ENCODE measurements at places on chromosomes 12 and 14.

DNA sequence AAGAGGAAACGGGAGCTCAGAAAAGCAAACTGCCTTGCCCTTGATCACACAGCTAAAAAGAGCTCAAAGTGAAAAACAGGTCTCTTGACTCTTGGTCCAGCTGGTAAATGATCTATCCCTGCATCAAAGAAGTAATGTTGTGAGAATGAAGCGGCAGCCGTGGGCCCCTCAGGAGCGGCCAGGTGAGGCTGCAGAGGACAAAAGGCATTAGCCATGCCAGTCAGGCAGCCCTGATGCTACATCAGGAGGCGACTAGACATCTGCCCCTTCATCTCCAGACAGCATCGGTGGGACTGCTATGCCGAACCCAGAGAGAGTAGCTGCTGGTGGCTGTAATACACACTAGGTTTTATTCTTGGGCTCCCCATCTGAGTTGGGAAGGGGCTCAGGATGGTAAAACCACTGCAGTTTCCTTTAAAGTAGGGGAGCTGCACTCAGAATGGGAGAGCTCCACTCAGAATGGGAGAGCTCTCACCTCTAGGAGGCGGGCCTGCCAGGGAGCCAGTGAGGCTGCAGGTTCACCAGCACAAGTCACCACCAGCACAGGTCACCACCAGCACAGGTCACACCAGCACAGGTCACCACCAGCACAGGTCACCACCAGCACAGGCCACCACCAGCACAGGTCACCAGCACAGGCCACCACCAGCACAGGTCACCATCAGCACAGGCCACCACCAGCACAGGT is 120.1 kb downstream of the TSPAN9 start:
- no peak for DNase-seq

DNA sequence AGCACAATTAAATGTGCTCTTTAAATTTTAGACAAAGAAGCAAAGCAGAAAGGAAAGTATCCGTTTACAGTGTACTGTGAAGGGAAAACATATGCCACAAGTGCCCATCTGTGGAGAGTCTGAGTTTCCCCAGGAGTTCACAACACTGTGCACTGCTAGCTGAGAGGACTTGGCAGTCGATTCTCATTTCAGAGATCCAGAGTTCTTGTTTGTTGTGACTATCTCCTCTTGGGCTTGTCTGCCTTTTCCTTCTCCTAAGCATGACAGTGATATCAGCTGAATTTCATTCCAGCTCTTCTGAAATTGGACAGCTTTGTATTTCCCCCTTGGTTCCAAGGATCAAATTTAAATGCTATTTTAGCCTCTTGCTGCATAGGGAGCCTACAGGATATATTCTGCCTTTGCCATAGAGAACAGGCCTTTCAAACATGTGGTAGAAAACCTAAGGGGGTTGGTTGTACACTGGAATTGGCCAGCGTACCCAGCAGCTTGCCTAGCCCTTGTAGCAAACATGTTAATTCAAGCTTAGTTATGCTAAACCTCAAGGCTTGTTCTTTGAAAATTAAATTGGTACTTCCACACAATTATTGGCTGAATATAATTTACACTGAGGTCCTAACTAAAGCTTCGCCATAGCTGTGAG is 259.2 kb upstream of the NOVA1 start:
- DNase-seq, result no peak

GRCh38 chr14:95196268-95196667 is 38.9 kb upstream of the DICER1 start:
- DNase-seq, result no peak

- DNase-seq, result no peak
These were observed 34.4 kb downstream of the WBP11 start for GRCh38 chr12:14768823-14769405.

DNA sequence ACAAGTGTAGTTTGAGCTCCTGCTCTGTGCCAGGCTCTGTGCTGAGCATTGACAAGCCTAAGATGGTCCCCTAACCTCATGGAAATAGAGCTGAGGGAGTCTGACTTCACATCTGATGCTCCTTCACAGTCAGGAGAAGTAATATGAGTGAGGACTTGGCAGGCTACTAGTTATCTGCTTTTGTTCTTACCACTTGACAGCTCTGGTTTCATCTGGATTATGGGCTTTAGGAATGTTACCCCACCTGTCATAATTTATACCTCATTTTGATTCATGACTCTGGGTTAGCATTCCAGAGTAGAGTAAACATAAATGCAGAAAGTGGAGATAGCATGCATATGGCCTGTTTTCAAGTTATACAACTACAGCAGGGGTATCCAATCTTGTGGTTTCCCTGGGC is 40.5 kb downstream of the ATP6V1D start:
- no peak for DNase-seq

- DNase-seq, result no peak
These were observed 46.3 kb downstream of the PTPRQ start for GRCh38 chr12:80490329-80490728.

GRCh38 chr12:48767521-48767920 is 21.4 kb downstream of the ADCY6 start:
- DNase-seq, result no peak

DNA sequence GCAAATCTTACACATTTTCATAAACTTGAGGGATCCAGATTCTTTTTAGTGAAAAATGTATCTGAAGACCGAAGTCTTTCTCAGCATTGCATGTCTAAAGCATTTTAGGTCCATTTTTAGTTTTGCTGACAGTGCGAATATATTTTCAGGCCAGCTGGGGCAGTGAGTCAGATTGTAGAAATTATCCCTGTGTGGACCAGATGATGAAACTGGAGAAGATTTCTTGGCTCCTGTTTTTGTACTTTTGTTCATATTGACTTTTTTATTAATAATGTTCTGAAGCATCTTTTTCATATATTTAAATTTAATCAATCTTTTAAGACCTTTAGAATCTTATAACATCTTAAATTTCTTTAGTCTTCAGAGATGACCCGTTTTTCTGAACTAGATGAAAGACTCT is 173.1 kb downstream of the FLRT2 start:
- DNase-seq, result no peak

GRCh38 chr12:93167841-93168492 is 209.8 kb upstream of the NUDT4 start:
- no peak for DNase-seq

- DNase-seq, result no peak
These were observed 61.6 kb upstream of the ZFP36L1 start for GRCh38 chr14:68854421-68854820.

GRCh38 chr12:93727195-93727811 is 50.1 kb downstream of the CRADD start:
- no peak for DNase-seq

GRCh38 chr14:83744224-83744623 is 1785.7 kb upstream of the FLRT2 start:
- no peak for DNase-seq

DNA sequence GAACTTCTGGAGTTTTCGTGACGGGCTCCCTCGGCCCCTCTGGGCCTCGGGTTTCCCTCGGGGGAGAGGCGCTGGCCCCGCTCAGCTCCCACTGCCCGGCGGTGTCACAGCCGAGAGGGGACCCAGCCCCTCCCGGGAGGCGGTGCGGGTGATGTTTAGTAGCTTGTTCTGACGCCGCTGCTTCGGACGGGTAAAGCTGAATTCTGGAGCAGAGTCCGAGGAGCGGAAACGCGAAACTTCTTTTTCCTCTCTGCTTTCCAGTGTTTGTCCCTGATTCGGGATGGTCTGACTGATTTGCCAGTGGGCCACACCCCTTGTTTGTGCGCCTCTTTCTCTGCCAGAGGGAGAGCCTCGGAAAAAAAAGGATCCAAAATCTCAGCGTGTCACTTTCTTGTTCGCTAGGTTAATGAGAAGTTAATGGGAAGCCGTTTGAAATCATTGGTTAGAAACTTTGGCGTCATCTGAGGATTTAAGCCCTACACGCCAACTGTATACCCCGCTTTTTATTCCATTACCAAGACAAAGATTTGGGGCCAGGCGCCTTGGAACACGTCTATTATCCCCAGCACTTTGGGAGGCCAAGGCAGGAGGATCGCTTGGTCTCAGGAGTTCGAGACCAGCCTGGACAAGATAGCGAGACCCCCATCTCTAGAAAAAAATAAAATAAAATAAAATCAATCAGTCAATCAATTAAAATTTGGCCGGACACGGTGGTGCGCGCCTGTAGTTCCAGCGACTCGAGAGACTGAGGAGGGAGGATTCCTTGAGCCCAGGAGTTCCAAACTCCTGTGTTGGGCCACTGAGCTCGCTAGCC is 756 bp downstream of the TULP3 start:
- DNase-seq, result peak; percentile 39

GRCh38 chr12:29589286-29589820 is 91.9 kb upstream of the OVCH1 start:
- DNase-seq, result no peak

DNA sequence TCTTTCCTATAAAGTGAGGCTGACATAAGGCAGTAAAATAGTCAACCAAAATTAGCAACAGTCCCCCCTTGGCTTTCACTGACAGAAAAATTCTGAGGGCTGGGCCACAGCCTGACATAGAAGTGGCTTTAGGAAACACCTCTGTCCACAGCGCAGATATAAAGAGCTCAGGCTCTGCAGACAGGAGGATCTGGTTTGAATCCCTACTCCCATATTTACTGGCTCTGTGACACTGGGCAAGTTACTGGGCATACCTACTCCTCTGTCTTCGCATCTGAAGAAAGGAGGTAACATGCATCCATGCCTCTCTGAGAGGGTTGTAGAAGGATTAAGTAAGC is 95.3 kb downstream of the STXBP6 start:
- no peak for DNase-seq

DNA sequence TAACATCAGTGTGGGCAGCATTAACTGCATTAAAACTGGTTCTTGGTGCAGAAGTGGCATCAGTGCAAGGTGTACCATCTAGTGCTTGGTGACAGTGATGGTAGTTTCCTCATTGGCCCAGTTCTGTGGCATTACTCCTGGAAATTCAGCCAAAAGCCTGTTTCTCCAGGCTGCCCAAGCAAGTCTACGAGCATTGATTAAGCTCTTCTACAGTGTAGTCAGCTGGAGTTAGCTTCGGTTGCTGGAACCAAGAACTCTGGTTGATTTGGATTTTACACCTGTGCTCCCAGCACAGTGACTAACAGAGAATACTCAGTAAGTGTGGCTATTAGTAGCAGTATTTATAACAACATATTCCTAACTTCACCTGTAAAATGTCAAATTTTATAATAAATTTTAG is 84.9 kb upstream of the ZDHHC17 start:
- no peak for DNase-seq

DNA sequence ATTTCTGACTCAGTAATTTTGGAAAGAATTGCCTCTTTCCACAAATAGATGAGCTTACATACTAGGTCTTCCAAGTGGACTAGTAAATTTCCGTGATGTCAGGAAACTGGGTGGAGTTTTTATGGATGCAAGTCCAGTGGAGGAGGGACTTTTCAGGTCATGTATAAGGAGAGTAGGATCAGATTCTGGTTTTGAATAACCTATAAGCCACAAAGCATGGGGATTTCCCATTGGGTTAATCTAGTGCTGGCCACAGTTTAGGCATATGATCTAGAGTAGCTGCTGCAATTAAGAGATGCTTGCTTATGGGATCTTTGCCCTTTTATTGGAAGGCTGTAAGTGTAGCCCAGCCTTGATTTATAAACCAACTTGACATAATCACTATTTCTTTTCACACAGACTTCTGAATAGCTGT is 33.8 kb downstream of the STK38L start:
- no peak for DNase-seq

GRCh38 chr12:91140026-91140931 is 29.0 kb upstream of the LUM start:
- DNase-seq, result no peak

GRCh38 chr14:73492670-73493069 is 1.9 kb downstream of the RIOX1 start:
- DNase-seq, result no peak

DNA sequence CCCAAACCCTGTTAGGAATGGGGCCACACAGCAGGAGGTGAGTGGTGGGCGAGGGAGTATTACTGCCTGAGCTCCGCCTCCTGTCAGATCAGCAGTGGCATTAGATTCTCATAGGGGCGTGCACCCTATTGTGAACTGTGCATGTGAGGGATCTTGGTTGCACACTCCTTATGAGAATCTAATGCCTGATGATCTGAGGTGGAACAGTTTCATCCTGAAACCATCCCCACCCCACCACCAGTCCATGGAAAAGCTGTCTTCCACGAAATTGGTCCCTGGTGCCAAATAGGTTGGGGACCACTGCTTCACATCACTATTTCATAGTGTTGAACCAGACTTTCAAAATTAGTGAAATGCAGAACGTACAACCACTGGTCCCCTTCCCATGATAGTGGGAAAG is 57.9 kb upstream of the BICD1 start:
- DNase-seq, result no peak

DNA sequence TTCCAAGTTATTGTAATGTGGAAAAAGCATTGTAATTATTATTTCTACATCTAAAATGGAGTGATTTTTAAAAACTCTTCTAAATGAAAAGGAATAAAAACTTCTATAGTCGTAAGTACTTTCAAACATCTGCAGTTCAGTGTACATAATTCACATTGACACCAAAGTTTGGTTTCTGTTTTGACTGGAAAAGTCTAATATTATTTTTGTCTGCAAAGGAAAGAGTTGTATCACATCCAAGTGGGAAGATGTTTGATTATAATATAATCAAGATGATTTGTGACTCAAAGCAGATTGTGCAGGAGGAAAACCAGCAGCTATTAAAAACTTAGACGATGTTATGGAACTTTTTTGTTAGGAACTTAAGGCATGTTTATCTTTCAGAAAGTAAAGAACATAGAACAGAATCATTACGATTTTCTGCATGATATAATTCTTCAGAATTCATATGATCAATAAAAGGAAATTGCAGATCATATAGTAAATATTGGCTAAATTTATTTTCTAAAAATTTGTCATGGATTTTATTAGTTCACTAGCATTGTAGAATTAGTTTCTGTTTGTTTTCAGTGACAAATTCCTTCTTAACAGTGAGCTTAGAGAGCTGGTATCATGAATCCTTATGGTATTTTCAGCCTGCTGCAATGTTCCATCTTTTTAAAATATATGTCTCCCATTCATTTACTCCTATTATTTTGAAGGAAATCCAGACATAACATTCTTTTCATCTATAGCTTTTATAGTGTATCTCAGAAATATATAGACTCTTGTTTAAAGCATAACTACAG is 145.8 kb downstream of the MIPOL1 start:
- no peak for DNase-seq

DNA sequence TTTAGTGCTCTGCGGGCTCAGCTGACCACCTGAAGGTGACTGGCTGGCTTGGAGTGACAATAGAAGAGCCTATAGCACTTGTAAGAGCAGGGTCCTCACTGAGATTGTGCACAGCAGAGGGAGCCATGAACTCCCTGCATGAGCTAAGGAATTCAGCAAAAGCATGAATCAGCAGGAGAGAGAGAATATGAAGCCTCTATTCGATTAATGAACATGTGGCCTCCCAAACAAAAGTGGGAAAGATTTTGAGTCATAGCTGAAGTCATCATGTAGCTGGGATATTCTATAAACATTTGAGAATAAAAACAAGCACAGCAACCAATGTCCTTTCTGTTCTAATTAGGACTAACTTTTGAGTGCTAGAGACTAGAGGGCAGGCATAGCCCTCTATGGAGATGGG is 626.6 kb downstream of the DIO2 start:
- DNase-seq, result no peak

DNA sequence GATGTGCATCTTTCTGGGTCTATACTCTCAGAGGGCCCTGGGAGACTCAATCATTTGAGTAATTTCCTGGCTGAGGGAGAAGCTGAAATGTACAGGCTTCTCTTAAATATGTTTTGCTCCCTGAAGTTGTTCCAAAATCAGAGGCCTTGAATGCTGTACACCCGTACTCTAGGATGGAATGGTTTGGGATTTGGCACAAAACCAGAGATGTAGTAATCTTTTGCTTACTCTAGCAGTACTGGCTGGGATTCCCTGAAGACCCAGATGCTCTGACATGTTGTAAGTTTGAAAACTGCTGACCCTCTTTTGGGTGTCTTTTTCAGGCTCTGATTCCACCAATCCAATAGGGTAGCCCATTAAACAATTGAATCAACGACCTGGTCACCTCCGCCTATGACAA is 10.4 kb downstream of the ACACB start:
- DNase-seq, result no peak

Data from NCI-H774 (cell line).